RPMI8226 (cell line): ENCODE measurements at places on chromosomes 1 and 21.

DNA sequence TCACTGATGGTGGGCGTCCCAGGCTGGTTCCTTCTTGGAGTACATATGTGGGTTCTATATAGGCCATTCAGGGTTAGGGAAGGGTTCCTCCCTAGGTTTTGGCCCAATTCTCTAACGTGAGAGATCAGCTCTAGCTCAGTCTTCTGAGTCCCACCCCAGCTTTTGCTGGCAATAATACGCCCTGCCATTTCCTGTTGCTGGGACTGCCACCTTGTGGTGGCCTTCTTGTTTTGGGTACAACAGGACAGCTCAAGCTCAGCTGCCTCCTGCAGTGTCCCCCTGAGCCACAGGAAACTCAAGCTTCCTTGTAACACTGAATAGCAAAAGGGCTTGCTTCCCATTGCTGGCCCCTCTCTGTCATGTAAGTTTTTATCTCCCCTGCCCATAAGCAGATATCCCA lies 77.8 kb downstream of the BACH1 start:
- DNase-seq, result peak; percentile 65

GRCh38 chr1:32014199-32014947 lies 705 bp downstream of the KHDRBS1 start:
- DNase-seq, result peak; percentile 57

GRCh38 chr21:21084179-21084578 lies 86.0 kb downstream of the NCAM2 start:
- DNase-seq, result no peak

DNA sequence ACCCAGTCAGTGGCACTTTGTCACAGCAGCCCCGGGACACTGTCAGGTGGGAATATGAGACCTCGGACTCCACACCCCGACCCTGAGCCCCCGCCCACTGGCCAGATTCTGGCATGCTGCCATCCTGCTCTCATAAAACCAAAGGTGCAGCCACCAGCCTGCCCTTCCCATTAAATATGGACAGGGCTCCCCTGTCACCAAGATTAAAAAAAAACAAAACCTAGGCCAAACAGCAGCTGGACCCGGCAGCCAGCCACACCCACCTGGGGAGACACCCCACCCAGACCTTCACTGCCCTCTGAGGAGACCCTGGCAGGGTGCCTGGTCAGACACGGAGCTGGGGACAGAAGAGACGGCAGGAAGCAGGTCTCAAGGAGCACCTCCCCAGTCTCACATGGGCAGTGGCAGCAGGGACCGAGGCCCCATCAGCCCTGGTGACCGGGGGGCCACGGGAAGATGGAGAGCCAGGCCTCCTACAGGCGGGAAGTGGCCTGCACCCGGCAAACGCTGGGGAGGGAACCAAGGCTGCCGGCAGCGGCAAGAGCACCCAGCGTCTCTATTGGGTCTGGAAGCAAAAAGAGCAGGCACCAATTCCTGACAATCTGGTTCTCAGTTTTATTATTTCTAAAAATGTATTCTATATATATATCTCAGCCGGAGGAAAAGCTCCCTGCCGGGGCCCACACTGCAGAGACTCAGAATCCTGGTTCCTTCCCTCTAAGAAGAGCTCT lies 61.9 kb downstream of the ACOT7 start:
- no peak for DNase-seq

- DNase-seq, result no peak
Observed at GRCh38 chr1:32684167-32684811, 18.3 kb downstream of the SYNC start.

DNA sequence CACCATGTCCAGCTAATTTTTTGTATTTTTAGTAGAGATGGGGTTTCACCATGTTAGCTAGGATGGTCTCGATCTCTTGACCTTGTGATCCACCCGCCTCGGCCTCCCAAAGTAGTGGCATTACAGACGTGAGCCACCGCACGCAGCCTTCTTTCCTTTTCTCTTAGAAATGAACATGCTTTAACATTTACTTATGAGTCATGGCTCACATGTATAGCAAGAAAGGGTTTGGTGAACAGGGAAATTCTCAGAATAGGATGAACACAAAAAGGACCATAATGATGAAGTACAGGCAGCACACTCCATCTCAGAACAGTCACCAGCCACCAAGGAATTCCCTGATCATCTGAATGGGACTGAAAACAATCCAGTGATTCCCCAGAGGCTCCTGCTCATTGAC lies 9.4 kb upstream of the VAMP4 start:
- DNase-seq, result no peak
